Activated T-cell treated with anti-CD3 and anti-CD28 coated beads, Interleukin-2, amount 50 U/mL, for 72 hours (primary cell): ENCODE measurements at places on chromosomes 7 and 10. TPM values are rescaled to one million over a fixed set of nuclear protein-coding genes. Genes with fewer than 3 reads are reported as not detected.

DNA sequence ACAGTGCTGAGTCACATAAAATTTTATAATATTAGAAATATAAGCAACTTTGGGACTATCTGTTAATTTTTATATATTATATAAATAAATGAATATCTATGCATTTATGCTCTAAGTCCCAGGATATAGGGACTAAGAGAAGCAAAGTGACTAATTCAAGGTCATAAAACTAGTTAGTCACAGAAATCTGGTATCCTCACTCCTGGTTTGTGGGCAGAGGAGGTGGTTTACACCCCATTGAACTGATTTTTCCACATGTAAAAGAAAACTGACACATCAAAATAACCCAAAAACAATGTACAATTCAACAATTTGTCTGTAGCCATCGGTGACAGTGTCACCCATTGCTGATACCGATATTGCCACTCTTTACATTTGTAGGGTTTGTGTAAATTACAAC is 3.0 kb downstream of the PCLO start:
- no peak overlapping the region for H3K27ac ChIP-seq
- DNase-seq: no peak
- no peak overlapping the region for H3K4me3 ChIP-seq
- no peaks in the 10 kb centered on the region for H3K4me1 ChIP-seq
- peaks cover 21% of the 10 kb centered on the region for H3K27me3 ChIP-seq
- peaks cover 2% of the 10 kb centered on the region for H3K36me3 ChIP-seq

The ARMS2 gene
- total RNA-seq: not detected

DNA sequence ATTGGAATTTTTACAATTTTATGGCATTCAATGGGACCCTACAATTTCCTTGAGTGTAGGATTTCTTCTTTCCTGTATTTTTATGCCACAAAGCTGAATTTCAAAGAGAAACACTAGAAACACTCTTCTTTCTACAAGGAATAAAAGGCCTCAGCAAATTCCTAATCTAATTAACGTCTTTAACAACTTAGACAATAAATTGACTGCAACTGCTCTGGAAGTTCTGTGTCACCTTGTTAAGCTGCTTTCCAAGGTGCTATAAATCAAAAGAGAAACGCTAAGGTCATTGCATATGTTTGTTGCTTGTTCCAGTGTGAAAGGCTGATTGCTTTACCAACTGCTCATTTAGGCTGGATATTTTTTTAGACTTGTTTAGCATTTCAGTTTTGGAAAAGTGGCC is 182.2 kb downstream of the POLR1F start:
- H3K36me3 ChIP-seq: no peaks in the 10 kb centered on the region
- H3K27ac ChIP-seq: no peak overlapping the region
- no peak overlapping the region for H3K4me3 ChIP-seq
- no peaks in the 10 kb centered on the region for H3K27me3 ChIP-seq

DNA sequence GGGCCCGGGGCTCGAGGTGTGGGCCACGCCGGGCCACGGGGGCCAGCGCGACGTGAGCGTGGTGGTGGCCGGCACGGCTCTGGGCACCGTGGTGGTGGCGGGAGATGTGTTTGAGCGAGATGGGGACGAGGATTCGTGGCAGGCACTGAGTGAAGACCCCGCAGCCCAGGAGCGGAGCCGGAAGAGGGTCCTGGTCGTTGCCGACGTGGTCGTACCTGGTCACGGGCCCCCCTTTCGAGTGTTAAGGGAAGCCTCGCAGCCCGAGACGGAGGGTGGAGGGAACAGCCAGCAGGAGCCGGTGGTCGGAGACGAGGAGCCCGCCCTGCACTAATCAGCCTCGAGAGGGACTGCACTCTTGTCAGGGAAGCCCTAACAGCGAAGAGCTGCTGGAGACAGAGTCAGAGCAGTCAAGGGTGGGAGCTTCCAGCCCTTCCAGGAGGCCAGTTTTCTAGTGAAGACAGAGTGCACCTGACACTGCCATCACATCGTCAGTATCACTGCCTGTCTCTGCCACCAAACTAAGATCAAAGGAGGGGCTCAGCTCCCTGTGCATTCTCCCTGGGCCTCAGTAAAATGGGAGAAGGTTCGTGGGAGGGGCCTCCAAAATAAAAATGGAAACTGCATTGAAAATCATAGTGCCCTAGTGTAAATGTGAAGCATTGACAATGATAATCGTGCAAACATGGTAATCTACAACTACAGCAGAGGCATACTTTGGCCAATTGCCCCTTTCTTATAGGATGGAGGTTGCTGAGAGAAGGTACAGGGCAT is 1.3 kb downstream of the MBLAC1 start:
- H3K36me3 ChIP-seq: peaks cover 3% of the 10 kb centered on the region
- no peak overlapping the region for H3K27ac ChIP-seq
- H3K4me1 ChIP-seq: peaks cover 48% of the 10 kb centered on the region
- H3K27me3 ChIP-seq: no peaks in the 10 kb centered on the region
- H3K4me3 ChIP-seq: peak overlapping the region; percentile 97

The LBX1 gene
- not detected for total RNA-seq
